ENCODE measurements at places on chromosomes 2 and 18. TPM values are rescaled to one million over a fixed set of nuclear protein-coding genes. Genes with fewer than 3 reads are reported as not detected.

Gene KLHL29
- 1.9 TPM for total RNA-seq

Gene RESP18
- total RNA-seq: not detected

Gene PSMA8
- total RNA-seq: not detected

Gene ATP8B1
- 28.3 TPM for total RNA-seq

GRCh38 chr2:30522421-30522820 is 75.4 kb downstream of the LCLAT1 start:
- DNase-seq: no peak

DNA sequence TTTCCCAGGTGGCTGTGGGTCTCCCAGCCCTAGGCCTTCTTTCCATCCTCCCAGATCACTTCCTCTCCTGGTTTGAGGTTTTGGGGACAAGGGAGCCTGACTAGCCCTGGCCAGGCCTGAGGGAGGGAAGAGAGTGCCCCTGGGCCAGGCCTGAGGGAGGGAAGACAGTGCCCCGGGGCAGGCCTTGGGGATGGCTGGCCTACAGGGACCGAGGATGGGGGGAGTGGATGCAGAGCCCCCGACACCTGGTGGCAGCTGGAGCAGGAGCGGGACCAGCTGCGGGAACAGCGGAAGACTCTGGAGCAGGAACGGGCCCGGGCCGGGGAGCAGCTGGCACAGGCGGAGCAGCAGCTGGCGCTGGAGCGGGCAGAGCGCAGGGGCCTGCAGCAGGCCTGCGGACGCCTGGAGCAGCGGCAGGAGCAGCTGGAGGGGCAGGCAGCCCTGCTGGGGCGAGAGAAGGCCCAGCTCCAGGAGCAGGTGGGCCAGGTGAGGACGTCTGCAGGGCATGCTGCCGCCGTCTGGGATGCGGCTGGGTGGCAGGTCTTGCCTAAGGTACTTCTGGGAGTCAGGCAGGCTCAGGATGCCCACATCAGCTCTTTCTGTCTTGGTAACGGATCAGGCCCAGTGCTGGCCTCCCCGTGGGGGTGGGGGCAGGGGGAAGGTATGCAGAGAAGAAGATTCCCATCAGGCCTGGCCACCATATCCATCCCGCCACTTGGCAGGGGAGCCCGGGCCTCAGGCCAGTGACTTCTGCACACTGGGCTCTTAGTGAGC is 29.2 kb downstream of the CROCC2 start:
- DNase-seq: no peak

DNA sequence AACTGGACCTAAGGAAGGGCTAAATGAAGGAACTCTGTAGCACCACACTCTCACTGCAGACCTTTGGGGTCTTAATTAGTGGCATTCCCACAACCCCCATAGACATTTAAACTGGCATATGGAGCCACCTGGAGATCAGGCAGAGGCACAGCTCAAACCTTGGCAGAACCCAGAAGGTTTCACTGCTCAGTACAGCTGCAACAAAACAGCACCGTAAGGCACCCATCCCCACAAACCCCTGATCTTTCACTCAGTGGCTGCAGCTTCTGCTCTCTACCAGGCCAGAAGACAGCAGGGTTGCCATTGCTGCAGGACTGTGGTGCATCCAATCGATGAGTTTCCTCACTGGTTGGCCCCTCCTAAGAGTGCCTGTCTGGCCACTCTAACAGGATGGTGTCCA is 361.6 kb upstream of the VRK2 start:
- DNase-seq: no peak

DNA sequence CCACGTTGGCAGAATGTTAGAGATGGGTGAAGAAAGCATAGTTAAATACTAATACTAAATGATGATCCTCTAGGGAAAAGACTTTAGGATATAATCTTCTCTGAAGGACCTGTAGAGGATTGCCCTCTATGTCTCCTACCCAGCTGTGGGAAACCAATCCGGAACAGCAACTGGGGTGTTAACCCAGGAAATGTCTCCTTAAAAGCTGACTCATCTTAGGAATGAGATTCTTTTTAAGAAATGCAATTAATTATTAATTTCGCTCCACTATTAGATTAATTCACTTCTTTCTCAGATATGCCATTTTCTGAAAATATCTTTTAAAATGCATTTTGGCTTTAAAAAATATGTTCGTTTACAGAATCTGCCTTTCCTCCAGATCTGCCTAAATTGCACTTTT is 7.4 kb downstream of the SCN3A start:
- DNase-seq: no peak

DNA sequence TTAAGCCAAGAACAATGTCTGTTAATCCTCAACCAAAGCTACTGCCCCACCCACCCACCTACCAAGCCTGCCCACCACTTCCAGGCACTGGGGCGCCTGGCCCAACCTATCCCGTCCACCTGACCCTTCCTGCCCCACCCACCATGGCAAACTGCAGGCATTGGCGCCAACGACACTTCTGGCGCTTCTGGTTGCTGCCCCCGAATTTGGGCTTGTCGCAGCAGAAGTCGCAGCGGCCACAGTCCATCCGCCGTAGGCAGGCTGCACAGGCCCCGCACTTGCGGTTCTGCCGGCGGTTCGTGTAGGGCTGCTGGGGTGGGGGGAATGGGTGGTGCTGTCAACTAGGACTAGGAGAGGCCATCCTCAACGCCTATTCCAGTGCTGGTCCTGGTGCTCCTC is 7.3 kb downstream of the MBD1 start:
- DNase-seq: no peak

DNA sequence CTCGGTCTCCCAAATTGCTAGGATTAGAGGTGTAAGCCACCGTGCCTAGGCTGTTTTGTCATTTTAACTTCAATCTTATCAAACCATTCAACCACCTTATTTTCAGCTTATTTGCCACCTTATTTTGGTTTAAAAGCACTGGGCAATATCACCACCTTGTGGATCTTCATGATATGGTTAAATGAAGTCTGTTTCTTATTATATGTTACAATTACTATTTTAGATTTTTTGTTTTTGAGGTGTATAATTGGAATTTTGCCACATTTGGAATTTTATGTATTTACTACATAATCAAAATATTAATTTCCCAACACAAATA is 43.8 kb upstream of the SCN9A start:
- DNase-seq: no peak
